HT1080 (cell line): ENCODE measurements at places on chromosomes 4 and X. TPM values are rescaled to one million over a fixed set of nuclear protein-coding genes. Genes with fewer than 3 reads are reported as not detected.

CT47B1 gene
- total RNA-seq: not detected in 2 replicates

ALG13 gene
- 29.9 and 57.1 TPM in 2 replicates for total RNA-seq

DNA sequence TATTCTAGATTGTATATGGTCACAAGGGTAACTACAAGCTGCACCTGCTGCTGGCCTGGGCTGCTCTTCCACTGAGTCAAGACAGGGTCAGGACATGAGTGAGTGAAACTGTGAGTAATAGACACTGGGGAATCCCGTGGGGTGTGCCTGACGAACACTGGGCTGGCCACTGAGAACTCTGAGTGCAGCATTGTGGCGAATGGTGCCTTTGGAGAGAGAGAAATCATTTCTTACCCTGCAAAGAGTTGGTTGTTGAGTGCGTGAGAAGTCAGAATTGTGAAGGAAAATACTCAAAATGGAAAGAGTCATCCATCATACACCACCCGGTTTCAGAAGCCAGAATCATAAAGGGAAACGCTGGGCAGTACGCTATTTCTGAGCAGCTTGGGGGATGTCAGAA is 43.1 kb upstream of the LSM6 start:
- no peak for DNase-seq

GRCh38 chr4:107931775-107932321 is 499 bp downstream of the CYP2U1 start:
- no peak for DNase-seq

DNA sequence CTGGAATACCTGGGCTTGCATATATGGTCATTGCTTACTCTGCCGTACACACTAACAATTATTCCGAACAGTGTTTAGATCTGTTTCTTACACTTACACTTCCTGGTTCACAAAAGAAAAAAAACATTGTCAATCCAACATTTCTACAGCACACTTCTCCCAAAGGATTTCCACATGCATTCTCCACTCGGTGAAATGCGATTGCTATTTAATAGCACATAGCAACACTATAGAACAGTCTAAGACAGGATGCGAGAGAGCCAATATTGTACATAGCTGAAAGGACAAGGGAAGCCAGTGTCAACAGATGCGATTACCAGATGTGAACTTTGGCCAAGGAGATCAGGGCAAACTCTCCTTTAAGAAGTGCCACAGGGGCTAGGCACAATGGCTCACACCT is 220.7 kb upstream of the GPC4 start:
- no peak for DNase-seq

MID1 gene
- total RNA-seq: 17.2 and 23.8 TPM in 2 replicates

DNA sequence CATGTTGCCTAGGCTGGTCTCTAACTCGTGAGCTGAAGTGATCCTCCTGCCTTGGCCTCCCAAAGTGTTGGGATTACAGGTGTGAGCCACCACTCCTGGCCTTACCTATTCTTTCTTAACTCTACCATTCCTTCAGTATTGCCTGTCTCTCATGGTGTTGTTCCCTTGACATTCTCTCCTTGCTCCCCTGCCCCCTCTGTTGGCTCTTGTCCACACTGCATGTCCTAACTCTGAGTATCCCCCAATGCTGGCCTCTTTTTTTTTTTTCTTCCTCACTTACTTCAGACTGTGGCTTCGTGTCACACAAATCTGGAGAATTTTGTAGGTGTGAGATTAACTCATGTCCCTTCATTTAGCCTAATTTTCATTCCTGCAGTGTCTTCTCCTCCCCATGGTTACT is 22.9 kb upstream of the FRMPD4 start:
- no peak for DNase-seq
